ENCODE measurements at places on chromosomes 5 and 9. TPM values are rescaled to one million over a fixed set of nuclear protein-coding genes. Genes with fewer than 3 reads are reported as not detected.

DNA sequence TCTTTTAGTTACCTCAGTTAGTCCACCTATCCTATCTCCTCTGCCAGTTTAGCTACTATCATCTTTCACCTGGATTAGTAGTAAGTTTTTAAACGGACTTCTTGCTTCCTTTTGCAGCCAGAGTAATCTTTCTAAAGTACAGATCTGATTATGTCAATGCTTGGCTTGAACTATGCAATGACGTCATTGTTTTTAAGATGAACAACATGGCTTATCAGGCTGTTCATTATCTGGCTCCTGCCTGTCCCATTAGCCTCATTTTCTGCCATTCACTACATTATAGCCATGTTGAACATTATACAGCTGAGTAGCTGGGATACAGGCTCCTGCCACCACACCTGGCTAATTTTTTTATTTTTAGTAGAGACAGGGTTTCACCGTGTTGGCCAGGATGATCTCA is 98.7 kb downstream of the RANBP17 start:
- no peak for DNase-seq

DNA sequence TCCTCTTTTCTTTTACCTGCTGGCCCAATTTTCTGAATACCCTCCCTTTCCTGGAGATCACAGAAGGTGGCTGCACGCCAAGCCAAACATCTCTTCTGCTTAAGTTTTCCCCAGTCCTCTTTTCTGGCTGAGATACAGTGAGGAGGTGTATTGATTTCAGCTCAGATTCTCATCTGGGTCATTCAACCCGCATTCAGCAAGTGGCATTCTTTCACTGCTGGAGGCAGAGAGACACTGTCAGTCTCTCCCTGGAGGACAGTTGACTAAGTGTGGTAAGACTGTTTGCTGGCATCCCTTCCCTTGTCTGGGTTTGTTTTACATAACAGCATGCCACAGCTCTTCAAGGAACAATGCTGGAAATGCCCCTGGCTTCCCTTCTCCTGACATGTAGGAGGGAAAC is 60.5 kb downstream of the GABRG2 start:
- no peak for DNase-seq

- DNase-seq = no peak
These were observed 48.0 kb downstream of the RUSC2 start for GRCh38 chr9:35537913-35538312.

DNA sequence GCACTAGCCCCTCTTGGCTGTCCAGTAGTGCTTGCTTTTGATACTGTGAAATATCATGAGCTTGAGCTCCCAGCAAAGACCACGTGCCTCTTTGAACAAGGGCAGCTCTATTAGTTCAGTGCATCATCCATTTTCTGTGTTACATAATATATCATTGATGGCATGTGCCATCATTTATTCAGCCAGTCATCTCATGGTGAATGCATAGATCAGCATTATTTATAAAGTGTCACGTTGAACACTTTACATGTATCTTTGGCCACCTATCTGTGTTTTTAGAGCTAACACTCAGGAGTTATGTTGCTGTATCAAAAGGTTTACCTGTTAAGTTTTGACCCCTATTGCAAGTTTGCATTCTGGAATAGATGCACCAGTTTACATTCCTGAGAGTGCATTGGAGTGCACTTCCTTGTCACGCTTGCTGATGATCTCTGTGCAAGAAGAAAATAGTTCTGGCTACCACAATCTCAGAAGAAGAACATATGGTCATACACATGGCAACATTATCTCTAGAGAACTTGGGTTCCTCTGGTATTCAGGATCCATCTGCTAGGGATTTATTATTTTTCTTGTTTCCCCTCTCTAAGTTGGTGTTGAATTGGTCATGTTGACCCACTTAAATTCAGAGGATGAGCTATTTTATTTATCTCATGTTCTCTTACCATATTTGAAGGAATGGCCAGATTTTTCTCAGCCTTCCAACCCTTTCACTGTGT is 120.9 kb downstream of the SH3GL2 start:
- DNase-seq = no peak

- DNase-seq = no peak
These were observed 32.9 kb downstream of the RAB24 start for GRCh38 chr5:177270653-177271052.

- no peak for DNase-seq
These were observed 179.0 kb downstream of the FANCC start for GRCh38 chr9:95138474-95138873.

The FIBCD1 gene
- 7.9 TPM for total RNA-seq

Data from left colon (tissue), 2 donors.